NK-92 treated with Interleukin-12 subunit alpha and Interleukin-12 subunit beta, amount 100 ng/mL, for 24 hours (cell line): ENCODE measurements at places on chromosomes 2 and 18.

DNA sequence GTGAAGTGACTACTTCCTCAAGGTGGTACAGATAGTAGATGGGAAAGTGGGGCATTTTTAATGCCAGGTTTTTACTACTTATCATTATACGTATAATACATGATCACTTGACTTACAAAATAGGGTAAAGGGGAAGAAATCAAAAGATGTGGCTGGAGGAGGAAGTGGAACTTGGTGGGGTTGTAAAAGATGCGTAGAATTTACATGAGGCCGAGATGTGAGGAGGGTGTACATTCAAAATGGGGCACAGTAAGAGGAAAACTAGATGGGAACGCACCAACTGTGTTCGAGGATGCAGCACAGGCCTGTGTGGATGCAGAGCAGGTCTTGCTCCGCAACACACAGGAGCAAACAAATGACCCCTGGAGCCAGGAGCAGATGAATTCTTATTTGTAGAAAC lies 403.3 kb downstream of the TXNL1 start:
- no peak for DNase-seq

GRCh38 chr2:216286616-216287231 lies 85.6 kb downstream of the MARCHF4 start:
- no peak for DNase-seq

DNA sequence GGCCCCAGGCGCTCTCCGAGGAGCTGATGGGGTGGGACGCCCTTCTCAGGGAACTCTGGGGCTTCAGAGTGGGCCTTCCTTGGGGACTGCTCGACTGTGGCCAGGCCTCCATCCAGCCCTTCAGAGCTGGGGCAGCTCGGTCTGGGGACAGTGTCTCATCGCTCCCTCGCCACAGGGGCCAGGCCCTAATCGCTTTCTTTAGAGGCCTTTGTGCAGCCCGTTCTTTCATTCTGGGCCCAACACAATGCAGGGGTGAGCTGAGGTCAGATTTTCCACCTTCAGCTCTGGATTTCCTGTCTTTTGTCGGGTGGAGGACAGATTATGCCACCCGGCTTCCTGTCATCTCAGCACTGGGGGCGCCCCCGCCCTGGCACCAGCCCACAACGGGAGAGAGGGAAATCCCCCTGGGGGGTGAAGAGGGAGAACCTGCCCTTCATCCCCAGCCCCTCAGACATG lies 25.2 kb downstream of the MYCN start:
- DNase-seq = no peak

DNA sequence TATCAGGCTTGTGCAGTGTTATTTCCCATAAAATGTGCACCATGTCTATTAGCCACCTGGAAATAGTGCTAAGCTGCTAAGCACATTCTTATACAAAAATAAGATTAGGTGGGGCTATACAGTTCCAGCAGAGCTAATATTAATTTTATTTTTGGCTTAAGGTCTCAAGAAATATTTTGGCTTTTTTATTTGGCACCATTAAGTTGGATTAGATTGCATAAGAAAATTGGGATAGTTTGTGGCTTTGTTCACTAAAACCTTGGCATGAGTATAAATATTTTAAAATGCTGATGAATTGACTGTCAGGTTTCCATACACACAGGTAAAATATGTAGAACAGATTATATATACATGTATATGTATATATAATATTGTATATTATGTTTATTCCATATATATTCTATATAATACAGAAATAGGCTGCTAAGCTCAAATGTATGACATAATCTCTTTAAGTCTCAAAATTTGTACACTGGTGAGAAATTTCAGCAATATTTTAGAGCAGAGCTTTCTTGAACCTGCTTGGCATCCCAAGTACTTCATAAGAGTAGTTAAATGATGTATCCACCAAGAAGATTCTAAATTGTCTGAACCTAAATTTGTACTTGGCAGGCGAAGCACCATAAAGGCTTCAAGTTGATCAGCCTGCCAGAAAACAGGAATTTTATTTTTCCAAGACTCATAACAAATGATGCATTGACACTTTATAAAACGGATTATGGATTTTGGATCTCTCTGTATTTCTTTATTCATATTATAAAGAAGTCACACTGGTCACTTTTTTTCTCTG lies 32.6 kb downstream of the CCDC102B start:
- DNase-seq = no peak

DNA sequence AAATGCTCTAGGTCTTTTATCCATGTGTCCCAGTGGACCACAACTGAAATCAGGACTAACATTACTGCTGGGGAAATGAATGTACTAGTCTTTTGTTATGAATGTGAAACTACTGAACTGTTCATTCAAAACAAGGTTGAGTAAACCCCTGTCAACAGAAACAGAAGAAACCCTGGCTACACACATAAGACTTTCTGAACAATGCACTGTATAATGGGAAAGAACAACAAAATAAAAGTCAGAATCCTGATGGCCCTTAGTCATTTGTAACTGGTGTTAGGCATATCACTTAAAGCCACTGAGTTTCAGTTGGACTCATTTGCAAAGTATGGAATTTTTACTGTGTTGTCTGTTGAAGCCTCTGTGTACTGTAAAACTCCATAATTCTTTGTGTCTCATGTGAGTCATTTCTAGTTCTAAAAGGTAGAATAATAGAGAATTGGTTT lies 77.0 kb upstream of the UBXN4 start:
- DNase-seq = no peak

DNA sequence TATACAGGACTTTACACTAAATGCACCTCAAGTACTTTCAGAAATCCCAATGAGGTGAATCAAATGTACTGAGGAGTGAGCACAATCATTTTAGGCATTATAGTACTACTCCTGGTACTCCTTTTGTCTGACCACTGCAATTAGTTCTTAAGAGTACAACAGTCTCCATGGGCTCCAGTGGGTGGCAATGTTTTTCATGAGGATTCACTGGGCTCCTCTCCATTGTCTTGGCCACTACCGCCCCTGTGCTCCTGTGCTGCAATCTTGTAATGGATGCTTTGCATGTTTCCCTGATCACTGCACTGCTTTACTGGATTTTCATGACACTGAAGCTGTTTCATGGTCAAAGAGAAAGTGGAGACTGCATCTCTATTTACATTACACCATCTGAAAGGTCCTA lies 268.5 kb upstream of the ZSWIM2 start:
- DNase-seq = no peak

DNA sequence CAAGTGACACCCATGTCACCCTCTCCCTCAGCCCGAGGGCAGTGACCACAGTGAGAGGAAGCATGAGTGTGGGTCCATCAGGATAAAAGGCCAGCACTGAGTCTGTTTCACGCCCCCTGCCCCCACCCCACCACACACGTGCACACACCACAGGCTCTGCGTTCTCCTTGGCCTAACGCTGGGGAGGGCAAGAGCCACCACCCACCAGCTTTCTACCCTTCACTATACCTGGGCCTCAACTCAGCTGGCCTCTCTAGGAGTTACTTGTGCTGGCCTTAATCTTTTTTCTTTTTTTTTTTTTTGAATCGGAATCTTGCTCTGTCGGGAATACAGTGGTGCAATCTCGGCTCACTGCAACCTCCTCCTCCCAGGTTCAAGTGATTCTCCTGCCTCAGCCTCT lies 140.5 kb downstream of the ZFP36L2 start:
- DNase-seq = no peak

DNA sequence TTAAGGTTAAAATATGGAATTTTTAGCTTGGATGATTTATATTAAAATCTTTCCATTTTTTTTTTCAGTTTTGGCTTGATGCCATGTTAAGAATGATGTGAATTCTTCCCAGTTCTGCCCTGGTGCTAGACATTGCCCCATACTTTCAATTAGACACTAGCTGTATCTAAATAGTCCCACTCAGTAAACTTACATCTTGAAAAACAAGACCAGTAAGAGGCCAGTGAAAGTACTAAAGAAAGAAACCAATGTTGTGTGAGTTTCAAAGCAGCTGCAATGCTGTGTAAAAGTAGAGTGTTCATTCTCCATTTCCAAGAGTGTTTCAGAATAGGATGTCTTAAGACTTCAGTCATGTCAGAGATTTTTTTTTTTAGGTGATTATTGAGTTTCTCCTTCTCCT lies 40.0 kb upstream of the CYBRD1 start:
- DNase-seq = no peak

DNA sequence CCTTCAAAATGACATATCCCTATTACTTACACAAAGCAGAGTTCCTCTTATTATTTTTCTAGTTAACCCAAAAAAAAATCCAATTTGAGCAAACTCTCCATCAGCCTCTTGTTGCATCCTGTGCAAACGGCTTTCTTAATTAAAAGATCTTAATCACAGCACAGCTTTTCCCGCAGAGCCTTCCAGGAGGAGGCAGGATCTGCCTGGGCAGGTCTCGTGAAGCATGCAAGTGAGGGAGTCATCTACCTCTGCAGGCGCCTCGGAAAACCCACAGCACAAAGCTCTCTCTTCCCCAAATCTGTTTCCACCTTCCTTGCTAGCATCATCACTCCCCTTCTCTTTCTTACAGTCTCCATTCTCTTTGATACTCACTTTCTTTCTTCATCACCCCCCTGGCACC lies 100.4 kb downstream of the EN1 start:
- DNase-seq = no peak

DNA sequence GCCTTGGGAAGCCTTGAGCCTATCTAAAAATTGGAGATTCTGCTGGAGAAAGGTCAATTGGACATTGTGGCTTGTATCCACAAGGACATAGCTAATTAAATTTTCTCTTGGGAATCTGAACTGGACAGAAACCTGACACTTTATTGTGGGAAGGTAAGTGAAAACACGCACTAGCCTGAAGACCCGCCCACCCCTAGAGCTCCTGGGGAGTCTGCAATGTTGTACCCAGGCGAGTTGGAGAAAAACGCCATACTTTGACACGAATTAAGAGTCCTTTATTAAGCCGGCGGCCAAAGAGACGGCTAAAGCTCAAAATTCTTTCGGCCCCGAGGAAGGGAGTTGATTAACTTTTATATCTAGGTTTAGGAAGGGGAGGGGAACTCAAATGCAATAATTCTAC lies 1.2 kb upstream of the ZNF892 start:
- DNase-seq = no peak

GRCh38 chr2:40093021-40093675 lies 314.1 kb upstream of the THUMPD2 start:
- no peak for DNase-seq

GRCh38 chr2:196362973-196363549 lies 191.7 kb upstream of the STK17B start:
- no peak for DNase-seq

DNA sequence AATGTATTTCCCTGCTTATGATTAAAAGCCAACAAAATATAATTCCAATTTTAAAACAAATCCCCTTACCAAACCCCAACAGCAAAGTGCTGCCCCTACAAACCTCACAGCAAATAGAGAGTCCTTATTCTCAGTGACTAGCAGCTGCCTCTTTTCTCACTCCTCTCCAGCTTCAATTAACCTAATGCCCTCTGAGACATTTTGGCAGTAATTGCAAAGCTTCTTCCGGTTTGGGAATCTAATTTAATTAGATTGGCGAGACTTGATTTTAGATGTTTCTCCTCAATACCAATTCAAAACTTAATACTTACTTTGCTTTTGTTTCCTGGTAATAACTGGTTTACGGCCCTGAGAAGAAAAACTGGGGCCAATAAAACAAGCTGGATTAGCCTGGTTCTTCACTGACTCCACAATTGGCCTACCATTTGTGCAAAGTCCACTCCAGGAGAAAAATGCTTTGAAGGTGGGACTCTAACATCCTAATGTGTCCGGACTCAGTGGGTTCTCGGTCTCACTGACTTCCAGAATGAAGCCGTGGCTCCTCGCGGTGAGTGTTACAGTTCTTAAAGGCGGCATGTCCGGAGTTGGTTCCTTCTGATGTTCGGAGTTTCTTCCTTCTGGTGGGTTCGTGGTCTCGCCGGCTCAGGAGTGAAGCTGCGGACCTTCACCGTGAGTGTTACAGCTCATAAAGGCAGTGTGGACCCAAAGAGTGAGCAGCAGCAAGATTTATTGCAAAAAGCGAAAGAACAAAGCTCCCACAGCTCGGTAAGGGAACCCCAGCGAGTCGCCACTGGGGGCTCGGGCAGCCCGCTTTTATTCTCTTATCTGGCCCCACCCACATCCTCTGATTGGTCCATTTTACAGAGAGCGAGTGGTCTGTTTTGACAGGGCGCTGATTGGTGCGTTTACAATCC lies 52.8 kb downstream of the SLC35F5 start:
- DNase-seq = no peak

GRCh38 chr2:239677453-239678185 lies 276.8 kb upstream of the HDAC4 start:
- no peak for DNase-seq

DNA sequence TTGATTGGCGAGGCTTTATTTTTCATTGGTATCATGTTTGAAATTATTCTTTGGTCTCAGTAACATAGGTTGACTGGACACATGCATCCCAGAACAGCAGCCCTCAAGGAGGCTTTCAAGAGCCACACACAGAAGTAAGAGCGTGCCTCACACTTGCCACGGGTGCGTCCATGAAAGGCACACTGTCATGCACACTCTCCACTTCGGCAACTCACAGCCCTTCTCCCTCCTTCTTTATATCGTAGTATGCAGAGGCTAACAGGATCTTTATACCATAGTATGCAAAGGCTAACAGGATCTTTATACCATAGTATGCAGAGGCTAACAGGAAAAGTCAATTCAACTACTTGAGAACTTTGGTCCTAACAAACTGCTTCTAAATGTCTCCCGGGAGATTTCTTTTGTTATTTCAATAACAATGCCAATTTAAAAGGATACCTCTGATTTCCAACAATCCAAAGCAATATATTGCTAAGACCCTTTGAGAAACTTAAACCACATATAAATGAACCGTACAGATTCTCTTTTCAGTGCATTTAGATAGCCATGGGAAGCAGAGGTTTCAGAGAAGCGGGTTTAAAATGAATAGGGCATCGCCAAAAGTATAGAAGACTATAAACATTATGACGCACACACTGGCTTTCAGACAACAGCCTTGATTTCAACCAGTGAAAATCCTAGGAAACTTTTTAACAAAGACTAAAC lies 26.5 kb upstream of the ZNF516 start:
- no peak for DNase-seq

DNA sequence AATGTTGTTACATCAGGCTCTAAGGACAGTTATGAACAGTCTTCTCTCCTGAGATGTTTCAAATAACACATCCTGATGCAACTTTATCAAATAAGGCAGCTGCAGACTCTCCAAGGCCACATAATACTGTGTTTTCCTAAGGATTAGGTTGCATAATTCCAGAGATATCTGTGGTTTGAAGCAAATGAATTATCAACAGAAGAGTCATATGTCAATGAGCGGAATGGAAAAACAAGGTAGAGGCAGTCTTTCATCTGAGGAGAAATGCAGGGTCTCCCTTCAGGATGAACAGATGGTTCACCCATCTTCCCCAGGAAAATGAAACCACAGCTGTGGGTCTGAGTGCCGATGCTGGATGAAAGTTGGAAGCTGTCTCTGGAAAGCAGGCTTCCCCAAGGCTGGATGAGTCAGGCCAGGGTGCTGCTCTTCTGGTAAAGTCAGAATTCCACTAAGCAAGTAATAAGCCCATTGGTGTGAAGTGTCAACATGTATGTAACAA lies 22.2 kb downstream of the LYG1 start:
- DNase-seq = no peak

GRCh38 chr2:102449370-102449974 lies 23.6 kb upstream of the SLC9A4 start:
- peak; percentile 9 for DNase-seq

- DNase-seq = no peak
These were observed 697.0 kb upstream of the HS6ST1 start for GRCh38 chr2:129015397-129016285.
